ENCODE measurements at places on chromosomes 5 and 9.

GRCh38 chr9:121316852-121317373, 49.0 kb downstream of the GSN start:
- DNase-seq: no peak

DNA sequence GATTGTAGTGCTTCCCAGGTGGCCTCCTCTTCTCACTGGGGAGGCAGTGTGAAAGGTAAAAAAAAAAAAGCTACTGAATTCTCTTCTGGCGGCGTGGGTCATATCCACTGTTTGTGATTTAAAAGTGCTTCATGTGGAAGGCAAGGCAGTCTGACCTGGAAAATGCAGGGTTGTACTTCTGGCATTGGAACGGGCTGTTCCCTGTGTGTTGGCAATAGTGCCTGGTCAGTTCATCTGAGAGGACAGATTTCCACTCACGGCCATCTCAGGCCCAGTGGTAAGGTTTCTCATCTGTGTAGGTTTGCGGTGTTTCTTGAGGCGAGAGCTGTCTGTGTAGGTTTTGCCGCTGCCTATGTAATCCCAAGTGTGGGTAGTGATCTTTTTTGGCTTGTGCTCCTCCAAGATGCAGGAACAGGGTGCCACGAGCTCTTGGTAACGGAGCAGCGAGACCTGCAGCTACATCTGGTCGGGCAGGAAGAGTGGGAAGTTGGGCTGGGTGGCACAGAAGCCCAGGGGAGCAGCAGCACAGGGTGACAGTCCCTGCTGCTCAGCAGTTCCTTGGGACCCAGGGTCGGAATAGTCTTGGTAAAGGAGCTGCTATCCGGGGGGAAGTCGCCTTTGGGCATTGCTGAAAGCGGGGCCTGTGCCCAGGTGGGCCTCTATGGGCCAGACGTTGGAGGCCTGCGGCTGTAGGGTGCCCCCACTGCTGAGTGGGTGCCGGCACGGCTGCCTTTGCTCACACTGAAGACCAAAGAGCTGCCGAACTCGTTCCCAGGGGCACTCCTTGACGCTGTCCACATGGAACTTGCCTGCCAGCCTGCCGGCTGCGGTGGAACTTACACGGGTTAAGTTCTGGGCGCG, 11.2 kb downstream of the RCL1 start:
- no peak for DNase-seq

GRCh38 chr5:4339949-4340348, 744.3 kb downstream of the IRX1 start:
- no peak for DNase-seq

DNA sequence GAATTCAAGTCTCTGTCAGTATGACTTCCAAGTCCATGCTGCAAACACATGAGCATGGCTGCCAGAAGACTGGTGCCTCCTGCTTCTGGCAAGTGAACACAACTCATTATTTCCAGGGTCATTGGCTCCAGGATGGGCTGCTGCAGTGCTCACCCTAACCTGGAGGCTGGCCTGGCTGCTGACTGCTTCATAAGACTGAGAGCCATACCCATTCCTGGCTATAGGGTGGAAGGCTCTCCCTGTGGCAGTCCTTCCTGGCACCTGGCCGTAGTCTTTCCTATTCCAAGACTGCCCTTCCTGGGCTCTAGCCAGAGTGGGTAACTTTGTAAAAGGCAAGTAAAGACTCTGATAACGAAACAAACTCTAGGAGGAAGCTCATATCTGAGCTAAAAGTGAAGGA, 51.2 kb downstream of the CXXC5 start:
- no peak for DNase-seq

DNA sequence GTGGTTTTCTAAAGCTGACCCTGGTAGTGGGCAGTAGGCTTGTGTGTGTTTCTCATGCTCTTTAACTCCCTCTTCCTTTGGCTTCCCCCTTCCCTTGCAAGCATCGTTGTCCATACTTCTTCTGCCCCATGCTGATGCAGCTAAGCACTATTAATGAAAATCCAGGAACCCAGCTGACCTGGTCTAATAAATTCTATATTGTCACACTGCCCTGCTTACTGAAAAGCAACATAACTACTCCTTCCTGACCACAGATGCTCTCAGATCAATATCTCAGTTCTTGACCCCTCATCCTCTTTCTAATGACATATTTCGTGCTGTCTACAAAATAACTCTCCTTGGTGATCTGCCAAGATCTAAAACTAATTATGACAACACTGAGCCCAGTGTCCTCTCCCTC, 405.5 kb downstream of the EFNA5 start:
- no peak for DNase-seq

- no peak for DNase-seq
Measured at GRCh38 chr5:179771311-179771895, 22.4 kb upstream of the LTC4S start.

GRCh38 chr9:133906932-133907910, 84.9 kb downstream of the VAV2 start:
- DNase-seq: no peak

GRCh38 chr5:20832204-20833080, 844.4 kb upstream of the CDH18 start:
- DNase-seq: no peak

- no peak for DNase-seq
Measured at GRCh38 chr5:154059583-154059982, 20.8 kb downstream of the MFAP3 start.

DNA sequence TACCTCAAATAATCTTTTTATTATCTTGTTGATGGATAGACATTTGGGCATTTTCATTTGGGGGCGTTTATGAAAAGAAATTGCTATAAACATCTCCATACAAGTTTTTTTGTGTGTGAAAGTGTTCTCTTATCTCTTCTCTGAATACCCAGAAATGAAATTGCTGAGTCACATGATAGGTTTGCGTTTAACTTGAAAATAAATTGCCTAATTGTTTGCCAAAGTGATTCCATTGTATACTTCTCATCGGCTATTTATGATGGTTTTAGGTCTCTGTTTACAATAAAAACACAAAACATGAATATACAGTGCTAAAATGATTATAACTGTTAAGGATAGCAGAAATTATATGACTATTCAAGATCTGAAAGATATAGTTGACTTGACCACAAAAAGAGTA, 361.7 kb downstream of the TAF11L14 start:
- DNase-seq: no peak

DNA sequence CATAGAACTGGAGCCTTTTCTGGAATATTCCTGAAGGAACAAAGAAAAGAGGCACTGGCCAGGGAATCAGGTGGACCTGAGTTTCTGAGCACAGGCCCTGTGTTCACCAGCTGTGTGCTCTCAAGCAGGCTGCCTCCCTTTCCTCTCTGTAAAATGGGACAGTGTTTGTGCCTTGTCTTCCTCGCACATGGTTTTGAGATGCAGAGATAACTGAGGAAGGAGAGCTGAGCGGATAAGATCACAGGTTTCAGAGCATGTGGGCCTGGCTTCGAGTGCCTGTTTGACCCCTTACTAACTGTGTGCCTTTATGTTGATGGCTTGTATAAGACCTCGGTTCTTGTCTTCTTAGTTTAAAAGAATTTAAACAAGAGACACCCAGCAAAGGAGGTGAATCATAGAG, 46.2 kb upstream of the HAND1 start:
- no peak for DNase-seq

DNA sequence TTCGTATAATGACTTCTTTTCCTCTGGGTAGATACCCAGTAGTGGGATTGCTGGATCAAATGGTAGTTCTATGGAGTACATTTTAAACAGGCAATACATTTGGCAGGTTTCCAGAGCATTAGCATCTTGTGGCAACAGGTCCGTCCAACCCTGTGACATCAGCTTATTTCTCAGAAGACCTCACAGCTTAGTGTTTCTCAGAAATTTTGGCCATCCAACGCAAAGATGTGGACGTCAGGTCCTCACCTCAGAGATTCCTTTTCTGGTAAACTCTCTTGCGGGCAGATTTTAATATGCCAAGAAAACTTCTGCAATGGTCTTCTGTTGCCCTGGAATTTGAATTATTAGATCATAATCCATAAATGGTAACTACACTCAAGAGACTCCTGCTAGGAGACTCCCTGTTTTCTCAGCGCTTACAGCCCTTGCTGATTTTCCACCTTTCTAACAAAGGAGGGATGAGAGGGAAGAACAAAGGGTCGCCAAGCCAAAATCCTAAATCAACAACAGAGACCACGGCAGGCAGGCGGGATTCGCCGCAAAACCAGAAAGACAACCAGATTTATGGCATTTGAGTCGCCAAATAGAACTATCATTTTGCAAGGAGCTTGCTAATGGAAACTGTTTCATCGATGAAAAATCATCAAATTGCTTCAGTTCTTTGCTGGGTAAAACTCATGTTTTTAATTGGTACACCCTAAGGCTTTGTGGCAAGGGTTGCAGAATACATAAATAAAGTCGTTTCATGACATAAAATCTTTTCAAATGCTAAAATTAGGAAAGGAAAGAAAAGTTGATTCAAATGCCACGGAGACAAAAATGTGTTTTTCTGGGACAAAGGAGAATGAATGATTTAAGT, 34.1 kb upstream of the PLPP1 start:
- DNase-seq: no peak

GRCh38 chr9:82894961-82895821, 167.8 kb downstream of the RASEF start:
- DNase-seq: no peak

GRCh38 chr5:130234816-130235215, 330.6 kb downstream of the CHSY3 start:
- no peak for DNase-seq

- DNase-seq: no peak
Measured at GRCh38 chr5:89372176-89372575, 489.2 kb upstream of the MEF2C start.

- DNase-seq: no peak
Measured at GRCh38 chr5:173883347-173883924, 4.7 kb upstream of the CPEB4 start.

GRCh38 chr5:172106511-172107356, 81.3 kb downstream of the STK10 start:
- peak; percentile 56 for DNase-seq

GRCh38 chr9:136844761-136845464, 2.6 kb downstream of the AJM1 start:
- no peak for DNase-seq

DNA sequence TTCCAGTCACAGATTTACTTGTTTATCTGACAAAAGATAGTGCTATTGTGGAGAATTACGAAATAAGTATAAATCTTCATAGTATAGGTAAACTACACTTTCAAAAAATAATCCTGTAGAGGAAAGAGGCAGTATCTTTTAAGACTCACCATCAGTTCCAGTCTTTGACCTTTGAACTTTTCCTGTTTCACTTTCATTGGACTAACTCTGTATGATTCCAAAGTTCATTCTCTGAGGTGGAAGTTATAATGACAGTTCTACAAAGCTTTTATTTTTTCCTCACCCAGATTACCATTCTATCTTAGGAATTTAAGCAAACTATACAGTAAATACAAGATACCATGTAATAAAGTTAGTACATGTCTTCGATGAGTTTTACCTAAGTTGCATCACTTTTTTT, 901.3 kb upstream of the SEMA6A start:
- DNase-seq: no peak

- DNase-seq: no peak
Measured at GRCh38 chr5:40021007-40021406, 596.2 kb upstream of the DAB2 start.

- DNase-seq: no peak
Measured at GRCh38 chr5:112112346-112112745, 306.7 kb downstream of the EPB41L4A start.

DNA sequence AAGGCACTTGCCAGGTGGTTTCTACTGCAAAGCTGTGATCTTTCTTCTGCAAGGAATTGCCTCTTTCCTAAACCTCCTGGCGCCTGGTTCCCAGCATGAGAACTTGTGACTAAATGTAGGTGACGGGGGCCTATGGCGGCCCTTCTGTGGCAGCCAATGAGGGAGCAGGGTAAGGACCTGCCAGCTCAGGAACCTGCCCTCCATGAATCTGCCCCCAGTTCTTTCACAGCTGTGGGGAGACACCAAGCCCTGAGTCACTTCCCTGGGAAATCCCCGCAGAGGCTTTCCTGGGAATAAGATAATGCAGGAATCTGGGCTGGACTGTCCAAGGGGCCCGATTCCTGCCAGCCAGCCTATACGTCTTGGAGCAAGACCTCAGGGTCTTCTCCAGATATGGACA, 56.7 kb upstream of the CTNNA1 start:
- DNase-seq: no peak

DNA sequence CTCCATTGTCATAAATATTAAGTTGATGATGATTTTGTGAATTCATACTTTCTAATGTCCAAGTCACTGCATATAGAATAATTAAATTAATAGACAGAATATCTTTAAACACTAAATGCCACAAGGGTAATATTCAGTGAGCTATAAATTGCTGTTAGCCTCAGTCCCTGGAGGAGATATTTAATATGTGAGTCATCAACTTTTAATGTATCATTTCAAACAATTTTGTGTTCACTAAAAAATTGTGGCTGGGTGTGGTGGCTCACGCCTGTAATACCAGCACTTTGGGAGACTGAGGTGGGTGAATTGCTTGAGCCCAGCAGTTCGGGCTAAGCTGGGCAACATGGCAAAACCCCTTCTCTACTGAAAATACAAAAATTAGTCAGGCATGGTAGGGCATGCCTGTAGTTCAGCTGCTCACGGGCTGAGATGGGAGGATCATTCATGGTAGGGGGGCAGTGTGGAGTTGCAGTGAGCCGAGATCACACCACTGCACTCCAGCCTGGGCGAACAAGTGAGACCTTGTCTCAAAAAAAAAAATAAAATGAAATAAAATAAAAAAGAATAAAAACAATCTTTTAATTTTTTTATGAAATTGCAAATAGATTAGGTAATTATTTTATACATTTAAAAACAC, 717.3 kb upstream of the CHD1 start:
- no peak for DNase-seq

DNA sequence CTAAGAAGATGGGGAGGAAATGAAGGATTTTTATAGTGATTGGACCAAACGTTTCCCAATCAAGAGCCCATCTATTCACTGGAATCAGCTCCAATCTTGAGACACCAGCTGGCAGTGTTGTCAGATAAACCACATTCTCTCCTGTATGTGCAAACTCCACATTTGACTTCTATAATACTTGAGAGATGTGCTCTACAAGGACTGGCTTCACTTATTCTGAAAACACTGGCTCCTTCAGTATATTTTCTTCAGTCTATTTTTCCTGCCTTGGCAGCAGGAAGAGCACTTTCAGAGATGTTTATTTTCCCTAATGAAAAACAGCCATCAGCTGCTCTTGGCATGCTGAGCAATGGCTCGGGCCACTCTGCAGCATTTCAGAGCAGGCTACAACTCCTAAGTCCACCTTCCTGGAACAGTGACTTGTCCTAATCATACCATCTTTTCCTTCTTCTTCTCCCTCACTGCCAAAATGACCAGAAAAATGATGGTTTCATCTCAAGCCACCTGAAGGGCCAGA, 96.9 kb upstream of the FSTL4 start:
- no peak for DNase-seq

GRCh38 chr5:98157368-98157767, 616.1 kb upstream of the RGMB start:
- no peak for DNase-seq

DNA sequence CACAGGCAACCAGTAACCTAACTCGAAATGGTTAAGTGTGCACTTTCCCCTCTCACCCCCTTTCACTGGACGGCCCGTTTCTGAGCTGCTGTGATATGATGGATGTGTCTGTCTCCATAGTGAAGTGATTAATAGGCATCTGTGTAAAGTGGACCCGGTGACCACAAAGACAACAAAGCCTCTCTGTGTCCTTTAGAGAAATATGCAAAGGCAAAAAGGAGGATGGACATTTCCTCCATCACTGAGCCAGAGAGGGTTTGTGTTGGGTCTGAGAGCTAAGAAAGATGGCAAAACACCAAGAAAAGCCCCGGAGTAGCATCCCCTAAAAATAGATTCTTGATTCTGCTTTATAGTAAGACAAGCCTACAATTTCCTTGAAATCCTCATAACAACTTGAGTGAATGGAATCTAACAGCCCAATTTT, 120.6 kb downstream of the SEMA6A start:
- DNase-seq: no peak

All from T-helper 1 cell (primary cell).